ENCODE measurements at places on chromosomes 3 and 15.

DNA sequence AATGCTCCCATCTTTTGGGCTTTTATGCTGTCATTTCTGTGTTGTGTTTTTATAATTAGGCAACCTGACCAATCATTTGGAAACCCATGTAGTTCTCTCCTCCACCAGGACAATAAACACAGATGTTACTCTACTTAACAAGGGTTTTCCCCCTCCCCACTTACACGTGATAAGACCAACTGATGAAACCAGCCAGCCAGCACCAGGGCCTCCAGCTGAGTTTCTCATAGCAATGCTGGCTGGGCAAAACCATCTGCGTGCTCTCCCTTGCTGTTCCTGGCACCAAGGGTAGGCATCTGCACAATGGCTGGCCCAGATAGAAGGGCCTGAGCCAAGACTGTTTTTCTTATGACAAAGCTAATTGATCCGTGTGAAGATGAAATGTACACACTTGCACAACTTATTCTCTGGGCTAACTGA lies 310.4 kb downstream of the PLCL2 start:
- no peak for DNase-seq

GRCh38 chr3:146470425-146470990 lies 1.1 kb upstream of the PLSCR2 start:
- no peak for DNase-seq

- no peak for DNase-seq
These were observed 72.0 kb downstream of the LARS2 start for GRCh38 chr3:45460361-45460760.

GRCh38 chr3:71694358-71694999 lies 30.7 kb downstream of the EIF4E3 start:
- DNase-seq, result no peak

DNA sequence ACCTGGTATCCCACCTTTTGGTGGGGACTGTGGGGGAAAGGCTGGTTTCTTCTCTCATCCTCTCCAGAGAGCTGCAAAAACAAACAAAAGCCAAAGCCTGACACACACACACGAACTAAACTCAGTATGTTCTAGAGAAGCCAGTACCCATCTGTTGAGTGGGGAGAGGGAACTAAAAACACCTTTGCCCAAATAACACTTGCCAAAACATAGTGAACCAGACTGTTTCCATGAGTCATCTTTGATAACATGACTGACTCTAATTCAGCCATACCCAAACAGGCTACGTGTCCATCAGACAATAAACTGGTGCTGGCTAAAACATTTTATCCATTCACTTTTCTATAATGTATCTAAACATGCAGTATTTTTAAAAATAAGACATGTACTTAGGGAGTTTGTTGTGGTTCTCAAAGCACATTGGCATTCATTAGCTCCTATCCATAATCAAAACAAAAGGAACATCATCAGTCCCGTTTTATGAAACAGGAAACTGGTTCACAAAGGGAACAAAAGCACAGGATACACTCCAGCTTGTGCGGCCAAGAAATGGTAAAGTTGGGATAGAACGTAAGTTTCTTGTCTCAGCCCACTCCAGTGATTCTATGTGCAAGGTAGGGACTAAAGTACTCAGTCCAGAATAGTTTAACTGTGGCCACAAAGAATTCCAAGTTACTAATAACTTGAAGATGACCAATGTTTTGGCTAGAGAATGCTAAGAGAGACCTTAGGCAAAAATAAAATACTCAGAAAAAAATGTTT lies 16.1 kb downstream of the LYSMD2 start:
- no peak for DNase-seq

GRCh38 chr3:74591946-74592345 lies 22.5 kb downstream of the CNTN3 start:
- no peak for DNase-seq

GRCh38 chr3:45783667-45784066 lies 12.7 kb downstream of the SLC6A20 start:
- DNase-seq, result no peak
